GM12878 (cell line): ENCODE measurements at places on chromosomes 4 and X. TPM values are rescaled to one million over a fixed set of nuclear protein-coding genes. Genes with fewer than 3 reads are reported as not detected.

DNA sequence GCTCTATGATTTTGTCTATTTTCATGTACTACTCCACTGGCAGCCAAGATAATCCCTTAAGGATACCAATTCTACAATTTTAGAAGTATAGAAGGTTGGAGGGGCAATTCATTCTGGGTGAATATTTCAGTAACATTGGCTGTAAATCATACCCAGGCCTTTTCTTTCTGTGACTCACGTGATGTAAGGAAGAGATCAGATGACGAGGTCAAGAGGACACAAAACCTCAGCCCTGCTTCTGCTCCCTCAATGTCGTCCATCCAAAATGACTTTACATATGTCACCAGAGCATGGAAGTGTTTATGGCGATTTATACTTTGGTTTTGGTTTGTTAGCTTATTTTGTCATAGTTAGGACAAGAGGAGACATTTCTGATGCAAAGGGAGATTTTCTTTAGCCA, 70.7 kb upstream of the SLC4A4 start:
- no peak for DNase-seq

GRCh38 chr4:56078866-56079265, 130.1 kb downstream of the CEP135 start:
- no peak for DNase-seq

DNA sequence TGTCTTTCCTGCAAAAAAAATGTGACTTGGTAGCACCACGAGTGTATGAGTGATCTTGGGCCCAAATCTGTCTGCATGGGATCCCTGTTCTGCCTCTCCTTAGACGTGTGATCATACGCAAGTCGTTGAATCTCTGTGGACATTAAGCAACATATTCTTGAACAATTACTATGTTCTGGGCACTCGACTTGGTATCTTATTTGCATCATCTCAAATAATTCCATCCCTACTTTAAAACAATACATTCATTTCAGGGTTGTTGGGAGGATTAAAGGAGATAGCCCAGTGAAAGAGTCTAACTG, 145.4 kb upstream of the CPEB2 start:
- no peak for DNase-seq

GRCh38 chrX:103538728-103539127, 19.4 kb upstream of the RAB40A start:
- DNase-seq: no peak

TSPAN6 gene
- not detected in 2 replicates for polyA plus RNA-seq

PCDH19 gene
- polyA plus RNA-seq: not detected in 2 replicates
